ENCODE measurements at places on chromosomes 3 and 15.
A peak's percentile ranks its signal among the peaks of the same experiment; 100 is the strongest.

GRCh38 chr3:195352895-195353488 is 82.0 kb upstream of the XXYLT1 start:
- DNase-seq = peak; percentile 35

- DNase-seq = no peak
Measured at GRCh38 chr3:127349501-127350171, 61.8 kb upstream of the PRR20G start.

DNA sequence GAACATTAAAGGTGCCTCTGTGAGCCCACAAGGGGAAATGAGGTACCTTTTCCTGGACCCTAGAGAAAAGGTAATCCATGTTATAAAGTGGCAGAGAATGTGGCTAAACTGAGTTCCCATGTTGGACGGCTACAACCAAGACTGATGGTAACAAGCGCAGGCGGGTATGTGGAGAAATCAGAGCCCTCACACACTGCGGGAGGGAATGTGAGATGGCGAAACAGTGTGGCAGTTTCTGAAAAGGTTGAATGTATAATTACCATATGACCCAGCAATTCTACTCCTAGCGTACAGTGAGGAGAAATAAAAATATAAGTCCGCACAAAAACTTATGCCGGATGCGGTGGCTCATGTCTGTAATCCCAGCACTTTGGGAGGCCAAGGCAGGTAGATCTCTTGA is 24.1 kb upstream of the SHISA5 start:
- no peak for DNase-seq

GRCh38 chr15:89126009-89126408 is 37.8 kb downstream of the ABHD2 start:
- no peak for DNase-seq

- DNase-seq = no peak
Measured at GRCh38 chr15:40815042-40815698, 7.9 kb upstream of the DNAJC17 start.

DNA sequence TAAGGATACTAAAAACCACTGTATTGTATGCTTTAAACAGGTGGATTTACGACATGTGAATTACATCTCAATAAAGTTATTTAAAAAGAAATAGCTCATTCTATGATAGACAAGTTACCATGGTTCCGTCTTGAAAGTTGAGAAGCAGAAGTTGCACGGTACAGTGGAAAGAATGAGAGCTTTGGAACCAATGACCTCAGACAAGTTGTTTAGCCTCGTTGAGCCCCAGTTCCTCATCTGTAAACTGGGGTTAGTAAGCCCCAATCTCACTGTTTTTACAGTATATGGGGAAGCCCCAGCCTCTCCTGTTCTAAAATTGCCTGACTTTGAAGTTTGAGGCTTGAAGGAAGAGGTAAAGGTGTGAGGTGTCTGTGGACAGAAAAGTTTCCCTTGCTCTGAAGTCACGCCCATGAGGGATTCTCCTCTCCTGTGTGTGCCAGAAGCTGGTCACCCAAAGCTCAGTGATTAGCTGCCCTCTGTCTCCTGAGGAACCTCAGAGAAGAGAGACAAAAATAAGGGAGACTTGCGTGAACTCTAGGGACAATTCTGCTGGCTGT is 10.0 kb downstream of the CRYGS start:
- DNase-seq = no peak

DNA sequence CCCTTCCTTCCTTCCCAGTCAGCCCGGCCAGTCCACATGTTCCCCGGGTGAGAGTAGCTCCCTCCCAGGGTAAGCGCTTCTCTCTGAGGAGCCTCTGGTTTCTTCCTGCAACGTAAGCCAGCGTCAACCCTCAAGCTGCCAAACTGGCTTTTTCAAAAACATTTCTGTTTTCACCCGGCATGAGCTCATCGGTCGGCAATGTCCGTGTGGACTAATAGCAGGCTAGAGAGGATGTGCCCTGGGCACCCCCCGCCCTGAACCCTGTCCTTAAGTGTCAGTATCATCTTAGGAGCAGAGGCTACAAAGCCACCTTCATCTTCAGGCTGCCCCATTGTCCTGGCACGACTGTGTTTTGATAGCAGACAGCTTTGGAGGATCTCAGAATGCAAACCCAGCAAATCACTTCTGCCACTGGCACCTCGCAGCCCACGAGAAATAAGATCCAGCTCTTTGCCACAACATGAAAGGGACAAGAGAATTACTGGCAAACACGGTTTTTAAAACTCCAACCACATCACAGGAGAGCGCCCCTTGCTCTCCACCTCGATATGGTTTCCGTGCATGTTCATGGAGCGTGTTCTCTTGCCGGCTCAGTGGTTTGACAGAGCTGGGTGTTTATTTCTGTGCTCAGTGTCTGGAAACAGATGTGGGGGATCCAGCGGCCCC is 9.9 kb downstream of the ALDH1A3 start:
- DNase-seq = peak; percentile 67

DNA sequence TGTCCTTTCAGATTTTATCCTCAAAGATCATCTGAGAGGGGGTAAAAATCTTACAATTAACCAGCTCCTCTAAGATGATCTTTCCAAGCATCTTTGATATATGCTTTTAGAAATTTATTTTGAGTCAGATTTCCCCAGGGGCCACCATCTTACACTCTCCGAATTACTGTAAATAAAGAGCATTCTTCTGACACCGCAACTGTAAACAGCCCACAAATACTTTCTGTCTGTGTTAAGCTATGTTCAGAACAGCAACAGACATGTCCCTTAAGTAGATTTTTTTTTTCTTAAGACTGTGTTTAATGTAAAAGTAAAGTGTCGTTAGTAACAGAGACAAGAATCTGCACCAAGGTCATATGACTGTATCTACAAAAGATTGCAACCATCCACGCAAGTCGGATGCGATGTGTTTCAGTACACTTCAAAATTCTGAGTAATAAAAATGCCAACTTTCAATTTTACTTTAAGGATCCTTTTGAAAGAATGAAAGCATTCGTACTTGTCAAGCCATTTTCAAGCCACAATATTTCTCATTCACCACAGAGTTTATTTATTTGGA is 159.0 kb upstream of the KCNH8 start:
- DNase-seq = no peak

DNA sequence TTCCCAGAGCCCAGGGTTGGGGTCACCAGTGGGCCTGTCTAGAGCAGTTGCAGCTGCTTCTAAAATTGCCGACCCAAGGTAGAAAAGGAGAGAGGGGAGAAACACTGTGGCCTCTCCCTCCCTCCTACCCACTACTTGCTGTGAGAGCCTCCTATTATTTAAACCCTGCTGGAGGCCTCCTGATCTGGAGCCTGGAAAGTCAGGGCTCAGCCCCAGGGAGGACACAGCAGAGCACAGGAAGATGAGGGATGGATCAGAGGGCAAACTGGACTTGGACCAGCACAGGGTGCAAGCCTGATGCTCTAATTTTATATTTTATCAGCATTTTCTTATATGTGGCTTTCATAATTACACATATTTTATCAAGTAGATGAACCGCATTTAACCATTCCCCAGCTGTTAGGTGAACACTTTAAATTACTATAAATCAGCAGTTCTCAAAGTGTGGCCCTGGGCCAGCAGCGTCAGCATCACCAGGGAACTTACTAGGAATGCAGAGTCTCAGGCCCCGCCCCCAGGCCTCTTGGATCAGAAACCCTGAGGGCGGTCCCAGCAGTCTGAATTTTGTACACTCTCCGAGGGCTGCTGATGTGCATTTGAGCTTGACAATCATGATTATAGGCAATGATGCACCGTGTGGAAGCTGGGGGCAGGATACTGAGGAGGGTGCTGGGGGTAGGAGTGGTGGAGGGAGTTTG is 26.7 kb downstream of the SMAD3 start:
- no peak for DNase-seq

DNA sequence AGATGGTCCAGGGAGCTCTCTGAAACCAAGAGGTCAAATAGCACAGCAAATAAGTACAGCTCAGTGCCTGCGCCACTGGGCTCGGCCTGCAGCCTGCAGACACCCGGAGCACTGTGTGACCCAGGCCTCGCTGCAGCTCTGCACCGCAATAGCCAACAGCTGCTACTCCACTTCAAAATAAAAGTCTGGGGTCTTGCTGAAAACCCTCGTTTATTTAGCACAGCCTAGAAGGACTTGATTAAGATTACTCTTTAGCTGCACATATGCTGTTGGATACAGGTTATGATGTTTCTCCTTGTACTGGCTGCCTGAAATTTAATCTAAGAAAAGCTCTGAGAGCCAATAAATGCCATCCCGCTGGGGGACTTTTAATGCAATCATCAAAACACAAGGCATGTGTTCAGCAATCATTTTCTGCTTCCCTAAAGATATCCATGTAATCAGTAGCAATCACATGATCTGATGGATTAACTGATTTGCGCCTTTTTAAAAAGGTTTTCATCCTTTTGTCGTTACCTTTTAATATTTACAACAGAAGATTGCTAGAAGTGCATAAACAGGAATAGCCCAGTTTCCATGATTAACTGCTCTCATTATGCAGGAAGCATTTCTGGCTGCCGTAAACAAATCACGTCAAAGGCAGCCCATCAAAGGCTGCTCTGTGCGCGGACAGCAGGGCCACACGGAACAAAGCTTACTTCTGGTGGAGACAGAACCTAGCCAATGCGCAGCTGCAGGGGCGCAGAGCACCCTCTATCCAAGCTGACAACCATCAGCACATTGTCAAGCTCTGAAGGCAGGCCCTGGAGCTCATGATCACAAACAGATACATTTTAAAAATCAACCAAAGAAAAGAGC is 58.8 kb downstream of the CLASP2 start:
- DNase-seq = peak; percentile 14

GRCh38 chr3:184741798-184742675 is 30.2 kb upstream of the MAGEF1 start:
- no peak for DNase-seq

- no peak for DNase-seq
Measured at GRCh38 chr3:14680716-14681115, 5.8 kb downstream of the C3orf20 start.

- DNase-seq = no peak
Measured at GRCh38 chr3:135082706-135083105, 287.6 kb downstream of the EPHB1 start.

GRCh38 chr3:160569894-160570652 is 4.7 kb upstream of the KPNA4 start:
- no peak for DNase-seq

DNA sequence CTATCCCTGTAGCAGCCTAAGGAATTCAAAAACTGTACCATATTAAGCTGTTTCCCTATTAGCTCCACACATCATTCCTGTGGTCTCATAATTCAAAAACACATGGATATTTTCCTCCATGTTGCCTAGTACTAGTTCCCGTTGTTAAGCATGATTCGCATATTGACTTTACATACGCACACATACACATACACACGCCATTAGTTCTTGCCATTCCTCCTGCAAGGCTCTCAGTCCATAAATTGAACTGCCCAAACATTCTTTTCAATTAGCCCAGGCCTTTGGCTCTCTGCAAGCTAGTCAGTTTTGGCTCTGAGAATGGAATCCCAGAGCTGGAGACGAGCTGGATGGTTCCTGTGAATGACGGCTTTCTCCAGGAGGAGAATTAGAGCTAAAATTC is 57.2 kb upstream of the RAD18 start:
- DNase-seq = no peak

DNA sequence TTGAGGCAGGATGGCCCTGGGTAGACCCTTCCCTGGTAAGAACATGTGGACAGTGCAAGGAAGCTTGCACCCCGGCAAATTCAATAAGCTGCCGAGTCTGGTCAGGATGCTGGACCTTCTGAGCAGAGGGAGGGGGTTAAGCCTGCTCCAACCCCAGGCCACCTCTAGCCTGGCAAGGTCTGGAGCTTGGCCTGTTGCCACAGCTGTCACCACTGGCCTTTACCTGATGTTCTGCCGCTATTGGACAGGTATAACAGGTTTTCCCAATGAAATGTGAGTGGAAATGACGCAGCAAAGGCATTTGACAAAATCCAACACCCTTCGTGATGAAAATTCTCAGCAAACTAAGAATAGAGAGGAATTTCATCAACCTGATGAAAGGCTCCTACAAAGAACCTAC is 699 bp upstream of the MESP1 start:
- no peak for DNase-seq

DNA sequence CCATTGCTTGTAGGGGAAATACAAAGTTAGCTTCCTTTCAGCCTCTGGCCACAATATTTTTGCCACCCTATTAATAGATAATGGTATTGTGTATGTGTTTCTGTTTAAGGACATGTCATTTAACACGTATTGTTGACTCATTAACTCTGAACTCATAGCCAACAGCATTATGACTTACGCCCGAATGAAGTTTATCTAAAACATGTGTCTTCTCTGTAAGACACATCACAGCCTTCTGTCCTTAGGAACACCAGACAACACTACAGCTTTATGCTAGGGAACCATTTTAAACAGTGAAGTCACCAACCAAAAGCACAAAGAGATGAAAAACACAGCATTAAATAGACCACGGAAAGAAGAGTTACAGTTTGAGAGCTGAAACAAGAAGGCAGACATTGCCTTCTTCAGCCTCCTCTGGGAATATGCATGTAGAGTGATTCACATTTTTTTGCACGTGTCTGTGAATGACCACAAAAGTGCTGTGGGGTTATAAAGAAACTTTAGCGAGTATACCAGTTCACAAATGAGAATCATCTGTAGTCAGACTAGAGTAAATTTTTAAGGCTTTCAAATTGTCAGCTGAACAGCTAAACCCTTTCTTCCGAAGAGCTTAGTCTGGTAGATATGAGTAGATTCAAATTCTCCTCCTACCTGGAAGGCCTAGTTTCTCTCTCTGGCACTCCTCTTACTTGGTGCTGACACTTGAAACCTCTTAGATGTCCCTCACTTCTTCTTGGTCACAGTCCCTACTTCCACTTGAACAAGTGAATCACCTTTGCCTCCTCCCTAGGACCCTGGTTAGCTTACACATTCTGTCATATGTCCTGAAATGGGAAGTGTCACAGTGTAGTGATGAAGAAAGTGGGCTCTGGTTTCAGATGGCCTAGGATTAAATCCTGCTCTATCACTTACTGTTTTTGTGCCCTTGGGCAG is 32.2 kb downstream of the MCTP2 start:
- DNase-seq = no peak

- no peak for DNase-seq
Measured at GRCh38 chr15:63628123-63628822, 31.1 kb downstream of the FBXL22 start.

DNA sequence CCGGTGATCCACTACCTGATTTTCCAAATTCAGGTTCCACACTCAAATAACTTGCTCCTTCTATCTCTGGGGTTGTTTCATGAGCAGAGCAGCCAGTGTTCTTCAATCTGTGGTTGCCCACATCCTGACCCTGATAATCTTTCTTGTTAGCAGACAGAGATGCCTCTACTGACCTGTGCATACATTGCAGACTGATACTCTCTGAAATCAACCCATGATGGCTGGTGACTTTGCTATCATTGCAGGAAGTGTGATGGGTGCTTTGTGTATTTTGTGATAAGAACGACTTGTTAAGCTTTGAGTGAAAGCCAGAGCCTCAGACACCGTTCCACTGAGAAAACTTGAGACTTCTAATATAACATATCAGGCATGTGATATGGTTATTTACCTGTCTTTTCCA is 39.9 kb downstream of the GATM start:
- DNase-seq = no peak
